ENCODE measurements at places on chromosomes 2 and 18.

DNA sequence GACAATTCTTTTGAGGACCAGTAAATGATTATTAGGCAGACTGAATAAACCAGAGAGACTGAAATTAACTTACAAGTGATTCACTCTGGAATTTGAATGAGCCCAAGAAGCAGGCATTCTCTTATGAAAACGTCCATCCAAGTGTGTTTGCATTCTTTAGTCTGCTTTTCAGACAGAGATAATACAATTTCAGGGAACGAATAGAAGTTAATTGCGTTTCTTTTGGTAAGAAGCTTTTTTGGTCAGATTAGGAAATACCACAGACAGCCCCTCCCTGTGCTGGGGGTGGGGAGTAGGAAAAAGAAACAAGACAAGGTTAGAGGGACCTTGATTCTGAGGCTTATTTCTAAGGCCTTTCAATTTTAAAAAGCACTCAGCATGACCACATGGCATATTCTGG, 874.4 kb downstream of the SUCLG1 start:
- no peak for DNase-seq

GRCh38 chr2:132468821-132469675, 52.4 kb downstream of the GPR39 start:
- DNase-seq = no peak

- DNase-seq = peak; percentile 74
Observed at GRCh38 chr2:143177096-143177786, 48.0 kb downstream of the ARHGAP15 start.

GRCh38 chr18:47899107-47899840, 31.2 kb downstream of the SMAD2 start:
- no peak for DNase-seq

- no peak for DNase-seq
Observed at GRCh38 chr18:58827886-58828285, 36.8 kb upstream of the ZNF532 start.

- no peak for DNase-seq
Observed at GRCh38 chr2:53463806-53464726, 303.5 kb upstream of the CHAC2 start.

DNA sequence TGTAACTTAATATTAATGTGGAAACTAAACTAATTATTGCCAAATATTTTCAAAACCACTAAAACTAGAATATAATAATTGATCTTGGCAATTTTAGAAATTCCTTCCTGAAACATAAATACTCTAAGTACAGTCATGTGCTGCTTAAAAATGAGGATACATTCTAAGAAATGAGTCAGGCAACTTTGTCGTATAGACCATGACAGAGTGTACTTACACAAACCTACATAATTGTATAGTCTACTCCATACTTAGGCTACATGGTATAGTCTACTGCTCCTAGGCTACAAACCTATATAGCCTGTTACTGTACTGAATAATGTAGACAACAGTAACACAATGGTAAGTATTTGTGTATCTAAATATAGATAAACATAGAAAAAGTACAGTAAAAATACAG, 27.6 kb downstream of the FEZ2 start:
- DNase-seq = no peak

- no peak for DNase-seq
Observed at GRCh38 chr2:19911808-19912509, 10.2 kb upstream of the TTC32 start.

GRCh38 chr2:148721520-148721931, 77.0 kb downstream of the EPC2 start:
- no peak for DNase-seq

DNA sequence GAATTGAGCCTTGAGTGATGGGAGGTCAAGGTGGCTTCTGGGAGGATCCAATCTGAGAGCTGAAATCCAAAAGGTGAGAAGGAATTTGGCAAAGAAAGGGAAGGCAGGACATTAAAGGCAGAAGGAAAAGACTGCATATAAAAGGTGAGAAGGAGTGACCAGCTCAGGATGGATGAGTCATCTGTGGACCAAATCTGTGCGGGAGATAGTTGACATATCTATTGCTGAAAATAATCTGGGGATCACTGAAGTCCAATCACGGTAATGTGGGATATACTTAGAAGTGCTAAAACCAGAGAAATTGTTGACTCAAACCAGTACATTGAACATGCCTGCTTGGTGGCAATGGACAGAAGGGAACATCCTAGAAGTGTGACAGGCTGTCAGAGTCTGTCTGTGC, 8.0 kb upstream of the PTPN4 start:
- no peak for DNase-seq

DNA sequence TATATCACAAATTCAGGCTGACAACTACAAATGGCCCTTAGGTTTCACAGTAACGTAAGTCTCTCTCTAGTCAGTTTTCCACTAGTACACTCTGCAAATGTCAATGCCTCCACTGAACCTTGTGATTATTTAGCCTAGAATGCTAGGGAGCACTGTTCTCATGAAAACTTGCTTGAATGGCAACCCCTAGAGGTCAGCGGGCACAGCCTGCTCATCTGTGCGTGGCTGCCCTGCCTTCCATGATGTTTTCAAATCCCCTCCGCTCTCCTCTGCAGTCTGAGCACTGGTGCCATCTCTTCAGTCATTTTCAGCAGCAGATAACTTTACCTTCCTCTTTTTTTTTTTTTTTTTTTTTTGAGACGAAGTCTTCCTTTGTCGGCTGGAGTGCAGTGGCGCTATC, 84.1 kb upstream of the GULP1 start:
- DNase-seq = no peak

GRCh38 chr2:20635675-20636584, 15.0 kb downstream of the HS1BP3 start:
- DNase-seq = peak; percentile 68

DNA sequence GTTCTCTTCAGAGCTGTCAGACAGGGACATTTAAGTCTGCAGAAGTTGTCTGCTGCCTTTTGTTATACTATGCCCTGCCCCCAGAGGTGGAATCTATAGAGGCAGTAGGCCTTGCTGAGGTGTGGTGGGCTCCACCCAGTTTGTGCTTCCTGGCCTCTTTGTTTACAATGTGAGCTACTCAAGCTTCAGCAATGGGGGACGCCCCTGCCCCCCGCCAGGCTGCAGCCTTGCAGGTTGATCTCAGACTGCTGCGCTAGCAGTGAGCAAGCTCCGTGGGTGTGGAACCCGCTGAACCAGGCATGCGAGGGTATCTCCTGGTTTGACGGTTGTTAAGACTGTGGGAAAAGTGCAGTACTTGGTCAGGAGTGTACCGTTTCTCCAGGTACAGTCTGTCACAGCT, 24.0 kb upstream of the PAIP2B start:
- no peak for DNase-seq

DNA sequence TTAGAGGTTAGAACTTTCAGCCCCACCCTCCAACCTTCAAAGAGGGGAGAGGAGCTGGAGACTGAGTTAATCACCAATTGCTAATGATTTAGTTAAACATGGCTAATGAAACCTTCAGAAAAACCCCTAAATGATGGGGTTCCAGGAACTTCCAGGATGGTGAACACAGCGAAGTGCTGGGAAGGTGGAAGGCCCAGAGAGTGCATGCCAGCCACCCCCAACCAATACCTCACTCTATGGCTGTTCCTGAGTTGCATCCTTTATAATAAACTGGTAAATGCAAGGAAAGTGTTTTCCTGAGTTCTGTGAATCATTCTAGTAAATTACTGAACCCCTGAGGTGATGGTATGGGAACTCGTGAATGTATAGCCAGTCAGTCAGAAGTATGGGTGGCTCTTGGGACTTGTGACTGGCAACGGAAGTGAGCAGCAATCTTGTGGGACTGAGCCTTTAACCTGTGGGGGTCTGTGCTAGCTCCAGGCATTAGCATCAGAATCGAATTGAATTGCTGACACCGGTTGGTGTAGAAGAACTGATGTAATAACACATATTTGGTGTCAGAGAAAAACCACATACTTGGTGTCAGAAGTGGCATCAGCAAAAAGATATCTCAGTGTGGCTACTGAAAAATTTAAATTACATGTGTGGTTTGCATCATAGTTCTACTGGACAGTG, 37.4 kb downstream of the NPHP1 start:
- no peak for DNase-seq

DNA sequence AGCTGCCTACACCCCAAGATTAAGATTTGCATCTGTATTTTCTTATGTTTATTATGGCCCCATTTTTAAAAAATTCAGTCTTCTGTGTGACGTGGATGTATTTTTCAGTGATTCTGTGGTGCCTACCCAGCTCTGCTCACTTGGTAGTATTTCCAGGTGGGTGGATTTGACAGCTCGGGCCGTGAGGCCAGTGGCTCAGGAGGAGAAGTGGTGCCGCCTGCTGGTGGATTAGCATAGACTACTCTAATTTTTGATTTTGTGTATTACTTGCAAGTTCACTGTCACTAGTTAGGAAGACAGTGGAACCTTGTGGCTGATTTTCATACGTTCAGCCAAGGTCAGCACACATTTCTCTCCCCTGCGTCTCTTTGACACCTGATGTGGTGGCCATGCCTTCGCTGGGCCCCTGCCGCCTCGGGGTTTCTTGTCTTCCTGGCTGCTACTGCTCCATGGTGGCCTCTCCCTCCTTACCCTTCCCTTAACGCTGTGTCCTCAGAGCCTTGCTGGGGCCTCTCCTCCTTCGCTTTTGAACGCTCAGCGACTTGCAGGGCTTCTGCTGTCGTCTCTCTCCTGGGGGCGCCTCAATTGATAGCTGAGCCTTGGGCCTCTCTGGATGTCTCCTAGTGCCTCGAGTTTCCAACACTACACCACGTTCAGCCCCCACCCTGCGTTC, 89.4 kb downstream of the DGKD start:
- DNase-seq = peak; percentile 85

GRCh38 chr18:77013811-77014521, 118.6 kb downstream of the MBP start:
- no peak for DNase-seq

GRCh38 chr2:12035029-12035720, 288.7 kb downstream of the LPIN1 start:
- DNase-seq = no peak

- DNase-seq = no peak
Observed at GRCh38 chr2:15359716-15360531, 201.2 kb downstream of the NBAS start.

DNA sequence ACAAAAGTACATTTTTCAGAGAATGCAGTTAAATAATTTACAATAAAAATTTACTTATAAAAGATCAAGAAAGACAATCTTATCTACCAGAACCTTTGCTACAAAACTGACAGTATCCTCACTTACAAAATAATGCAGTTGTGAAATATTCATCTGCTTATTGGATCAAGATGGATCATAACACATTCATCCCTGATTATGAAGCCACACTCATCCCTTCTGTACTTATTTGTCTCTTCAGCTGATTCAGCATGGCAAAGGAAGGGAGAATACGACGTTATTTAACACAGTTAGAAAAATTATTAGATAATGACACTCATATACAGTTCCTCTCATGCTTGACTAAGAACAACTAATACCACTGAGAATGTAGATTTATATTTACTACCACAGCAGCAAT, 46.4 kb downstream of the TCF4 start:
- DNase-seq = no peak

DNA sequence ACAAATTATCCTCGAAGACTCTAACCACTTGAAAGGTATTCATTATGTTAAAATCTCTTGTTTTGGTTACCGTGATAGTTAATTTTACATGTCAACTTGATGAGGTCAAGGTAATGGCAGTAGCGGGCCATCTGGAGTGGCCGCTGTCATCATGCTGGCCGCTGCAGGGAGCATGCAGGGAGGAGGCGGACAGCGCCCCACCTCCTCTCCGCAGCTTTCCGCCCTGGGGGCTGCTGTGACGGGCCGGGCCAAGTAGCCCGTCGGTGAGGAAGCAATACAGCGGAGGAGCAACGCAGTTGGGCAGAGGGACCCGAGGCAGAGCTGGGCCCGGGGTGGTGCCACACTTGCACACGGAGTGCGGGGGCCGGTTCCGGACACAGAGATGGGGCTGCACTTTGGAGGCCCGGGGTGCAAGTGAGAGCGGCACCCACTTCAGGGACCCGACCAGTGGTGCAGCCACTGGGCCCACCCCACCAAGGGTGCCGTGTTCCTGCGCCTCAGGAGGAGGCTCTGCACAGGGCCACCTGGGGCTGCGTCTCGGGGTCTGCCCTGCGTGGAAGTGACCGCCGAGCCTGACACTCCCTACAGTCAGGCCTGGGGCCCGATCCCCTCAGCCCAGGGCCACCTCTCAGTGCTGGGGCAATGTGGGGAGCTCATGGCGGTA, 452.4 kb downstream of the LRATD1 start:
- DNase-seq = no peak

GRCh38 chr2:31711737-31712136, 131.0 kb upstream of the SRD5A2 start:
- no peak for DNase-seq

GRCh38 chr18:39951142-39951720, 2003.8 kb upstream of the PIK3C3 start:
- DNase-seq = no peak

- DNase-seq = no peak
Observed at GRCh38 chr18:47558110-47558750, 306.8 kb upstream of the SKOR2 start.

DNA sequence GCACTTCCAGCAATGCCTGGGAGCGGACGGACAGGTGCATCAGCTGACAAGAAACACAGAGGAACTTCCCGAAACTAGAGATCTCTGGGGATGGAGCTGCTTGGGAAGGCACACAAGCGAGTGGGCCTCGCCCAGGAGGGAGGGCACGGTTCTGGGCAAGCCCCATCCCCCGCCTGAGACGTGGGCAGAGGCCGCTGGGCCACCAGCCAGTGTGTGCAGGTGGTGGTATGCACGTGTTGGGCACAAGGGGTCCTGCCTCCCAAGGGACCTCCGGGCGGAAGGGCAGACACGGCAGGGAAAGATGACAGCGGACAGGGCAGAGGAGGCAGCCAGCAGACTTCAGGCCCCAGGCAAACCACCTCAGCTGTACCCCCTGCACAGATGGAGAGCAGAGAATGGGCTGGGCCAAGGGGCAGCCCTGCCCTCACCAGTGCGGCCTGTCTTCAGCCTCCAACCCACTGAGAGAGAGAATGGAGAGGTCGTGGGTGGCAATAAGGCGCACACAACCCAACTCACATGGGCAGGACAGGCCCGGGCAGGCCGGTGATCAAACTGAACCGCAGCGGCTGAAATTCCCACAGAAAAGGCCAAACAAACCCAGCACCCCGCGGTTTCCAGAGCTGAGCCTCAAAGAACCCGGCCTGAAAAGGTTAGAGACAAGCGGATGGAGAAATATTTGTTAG, 51.2 kb downstream of the HDAC4 start:
- DNase-seq = no peak

- DNase-seq = no peak
Observed at GRCh38 chr2:96073170-96073775, 38.6 kb upstream of the GPAT2 start.

DNA sequence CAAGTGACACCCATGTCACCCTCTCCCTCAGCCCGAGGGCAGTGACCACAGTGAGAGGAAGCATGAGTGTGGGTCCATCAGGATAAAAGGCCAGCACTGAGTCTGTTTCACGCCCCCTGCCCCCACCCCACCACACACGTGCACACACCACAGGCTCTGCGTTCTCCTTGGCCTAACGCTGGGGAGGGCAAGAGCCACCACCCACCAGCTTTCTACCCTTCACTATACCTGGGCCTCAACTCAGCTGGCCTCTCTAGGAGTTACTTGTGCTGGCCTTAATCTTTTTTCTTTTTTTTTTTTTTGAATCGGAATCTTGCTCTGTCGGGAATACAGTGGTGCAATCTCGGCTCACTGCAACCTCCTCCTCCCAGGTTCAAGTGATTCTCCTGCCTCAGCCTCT, 140.5 kb downstream of the ZFP36L2 start:
- DNase-seq = no peak

Data from B cell (primary cell).